ENCODE measurements at places on chromosomes 5 and 9.

DNA sequence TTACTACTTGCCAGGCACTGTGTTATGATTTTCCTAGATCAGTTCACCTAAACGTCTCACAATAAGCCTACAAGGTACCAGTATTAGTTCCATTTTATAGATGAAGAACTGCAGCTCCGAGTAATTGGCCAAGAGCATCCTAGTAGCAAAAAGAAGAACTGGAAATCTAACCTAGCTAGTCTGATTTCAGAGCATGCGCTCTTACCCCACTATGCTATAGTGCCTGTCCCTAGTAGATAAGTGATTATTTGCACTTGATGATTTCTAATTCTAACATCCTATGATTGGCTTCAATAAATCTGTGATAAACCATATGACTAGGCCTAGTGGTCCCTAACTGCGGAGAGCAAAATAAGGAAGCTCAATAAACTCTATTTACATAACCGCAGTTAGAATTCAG, 7.1 kb upstream of the PLAC8L1 start:
- no peak for DNase-seq

DNA sequence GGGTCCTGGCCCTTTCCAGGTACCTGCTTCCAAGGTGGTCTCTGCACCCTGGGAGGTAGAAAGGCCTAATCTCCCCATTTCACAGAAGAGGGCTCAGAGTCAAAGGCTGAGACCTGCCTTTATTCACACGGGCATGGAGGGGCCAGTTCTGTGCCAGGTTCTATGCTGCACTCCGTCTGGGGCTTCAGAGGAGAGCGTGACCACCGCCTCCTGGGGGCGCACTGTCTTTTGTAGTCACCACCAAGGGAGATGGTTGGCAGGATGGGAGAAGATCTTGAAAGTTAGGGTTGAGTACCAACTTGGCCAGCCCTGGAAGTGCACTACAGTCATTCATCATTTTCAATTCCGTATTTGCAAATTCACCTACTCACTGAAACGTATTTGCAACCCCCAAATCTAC, 23.7 kb upstream of the PRDM12 start:
- DNase-seq = no peak

DNA sequence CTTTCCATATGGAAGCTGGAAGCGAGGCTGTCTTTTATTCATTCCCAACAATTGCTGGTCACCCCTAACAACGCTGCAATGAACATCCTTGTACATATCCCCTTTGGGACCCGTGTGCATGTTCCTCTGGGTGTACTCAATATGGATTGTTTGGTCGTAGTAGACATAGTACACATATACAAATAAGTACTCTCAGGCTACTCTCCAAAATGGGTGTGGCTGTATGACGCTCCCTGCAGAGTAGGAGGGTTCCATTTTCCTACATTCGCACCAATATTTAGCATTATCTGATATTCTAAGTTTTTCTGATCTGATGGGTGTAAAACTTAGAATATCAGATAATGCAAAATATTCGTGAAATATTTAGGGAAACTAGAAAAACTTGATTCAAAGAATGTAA, 23.2 kb upstream of the NAA35 start:
- no peak for DNase-seq

- no peak for DNase-seq
Observed at GRCh38 chr5:41275813-41276512, 62.6 kb upstream of the C6 start.

DNA sequence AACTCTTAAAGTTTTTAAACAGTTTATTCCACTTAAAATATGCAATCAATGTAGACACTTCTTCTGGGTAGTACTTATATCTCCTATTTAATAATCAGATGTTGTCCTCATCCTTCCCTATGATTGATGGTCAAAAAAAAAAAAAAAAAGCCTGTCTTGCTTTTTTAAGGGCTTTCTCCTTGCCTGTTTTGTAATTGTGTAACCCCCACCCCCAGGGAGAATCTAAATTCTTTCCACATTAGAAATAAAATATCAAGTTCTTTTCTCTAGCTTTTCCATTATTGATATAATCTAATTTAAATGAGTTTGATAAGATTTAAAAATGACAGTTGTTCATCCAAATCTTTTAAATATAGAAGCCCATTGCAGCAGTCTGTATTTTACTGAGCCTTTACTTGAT, 119.7 kb downstream of the CHSY3 start:
- DNase-seq = no peak

DNA sequence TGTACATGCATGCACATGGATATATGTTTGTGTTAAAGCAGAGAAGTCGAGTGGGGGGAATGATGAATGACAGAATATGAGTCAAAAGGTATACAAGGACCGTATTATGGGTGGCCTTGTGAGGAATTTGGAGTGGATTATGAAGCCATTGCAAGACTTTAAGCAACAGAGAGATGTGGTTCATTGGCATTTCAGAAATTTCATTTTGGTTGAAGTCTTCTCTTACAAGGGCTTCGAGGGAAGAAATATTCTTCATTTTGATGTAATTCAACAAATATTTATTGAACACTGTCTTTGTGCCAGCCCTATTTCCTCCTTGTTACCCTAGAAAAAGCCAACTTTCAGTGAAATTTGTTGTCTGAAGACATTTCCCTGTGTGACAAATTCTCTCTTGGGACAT, 83.9 kb upstream of the SLCO6A1 start:
- no peak for DNase-seq

DNA sequence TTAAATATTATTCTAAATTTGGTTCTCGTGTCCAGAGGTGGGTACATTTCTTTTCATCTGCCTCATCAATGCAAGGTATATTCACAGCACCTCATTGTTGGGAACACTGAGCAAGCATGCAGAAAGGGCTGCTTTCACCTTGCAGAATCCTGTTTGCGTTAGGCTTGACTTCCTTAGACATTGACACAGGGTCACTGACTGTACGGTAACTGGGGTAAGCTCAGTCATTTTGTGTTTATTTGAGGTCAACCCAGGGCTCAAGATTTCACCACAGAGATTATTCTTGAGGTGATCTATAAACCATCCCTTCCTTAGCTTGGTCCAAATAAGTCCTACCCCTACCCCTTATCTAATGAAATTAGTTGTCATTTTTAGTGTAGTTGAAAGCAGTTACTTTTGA, 1.7 kb upstream of the PTPDC1 start:
- DNase-seq = no peak

DNA sequence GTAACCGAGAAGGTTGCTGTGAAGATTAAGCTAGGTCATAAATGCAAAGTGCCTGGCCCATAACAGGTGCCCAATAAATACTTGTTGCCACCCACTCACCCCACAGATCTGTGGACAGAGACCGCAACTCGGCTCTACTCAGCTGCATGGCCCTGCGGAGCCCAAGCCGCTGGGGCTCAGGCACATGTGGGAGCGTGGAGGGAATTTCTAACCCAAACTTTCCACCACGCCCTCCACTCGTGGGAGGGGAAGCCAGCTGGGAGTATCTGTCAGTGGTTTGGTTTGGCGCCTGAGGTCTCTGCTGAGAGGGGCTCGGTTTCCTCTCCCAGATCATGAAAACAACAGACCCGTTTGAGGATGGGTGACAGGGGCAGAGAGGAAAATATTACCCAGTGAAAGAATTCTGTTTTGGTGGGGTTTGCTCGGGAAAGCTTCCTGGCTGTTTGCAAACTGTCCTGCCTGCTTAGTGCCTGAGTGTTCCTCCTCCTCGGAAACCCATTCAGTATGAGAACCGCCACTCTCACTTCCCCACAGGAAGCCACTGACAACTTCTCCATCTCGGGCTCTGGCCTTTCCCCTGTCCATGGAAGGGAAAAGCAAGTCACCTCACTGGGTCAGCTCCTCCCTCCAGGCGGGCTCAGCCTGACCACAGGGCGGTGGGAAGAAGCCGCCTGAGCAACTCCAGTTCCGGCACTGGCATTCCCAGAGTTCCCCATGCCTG, 60.1 kb downstream of the RGS3 start:
- DNase-seq = peak; percentile 66

DNA sequence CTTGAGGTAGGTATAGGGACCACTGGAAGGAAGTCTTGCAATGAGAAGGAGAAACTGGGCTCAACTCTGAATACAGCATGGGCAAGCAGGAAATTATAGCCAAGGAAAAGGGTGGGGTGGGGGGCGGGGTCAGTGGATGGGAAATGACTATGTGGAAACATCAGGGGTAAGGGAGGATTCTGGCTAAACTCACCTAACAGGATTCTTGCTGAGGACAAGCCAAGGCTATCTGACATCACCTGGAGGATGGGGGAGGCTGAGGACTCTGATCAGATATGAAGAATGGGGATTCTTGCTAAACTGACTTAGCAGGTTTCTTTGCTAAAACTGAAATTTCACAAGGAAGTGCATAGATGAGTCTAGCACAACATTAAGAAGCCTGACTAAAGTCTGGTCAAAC, 40.8 kb downstream of the CTSL start:
- no peak for DNase-seq

DNA sequence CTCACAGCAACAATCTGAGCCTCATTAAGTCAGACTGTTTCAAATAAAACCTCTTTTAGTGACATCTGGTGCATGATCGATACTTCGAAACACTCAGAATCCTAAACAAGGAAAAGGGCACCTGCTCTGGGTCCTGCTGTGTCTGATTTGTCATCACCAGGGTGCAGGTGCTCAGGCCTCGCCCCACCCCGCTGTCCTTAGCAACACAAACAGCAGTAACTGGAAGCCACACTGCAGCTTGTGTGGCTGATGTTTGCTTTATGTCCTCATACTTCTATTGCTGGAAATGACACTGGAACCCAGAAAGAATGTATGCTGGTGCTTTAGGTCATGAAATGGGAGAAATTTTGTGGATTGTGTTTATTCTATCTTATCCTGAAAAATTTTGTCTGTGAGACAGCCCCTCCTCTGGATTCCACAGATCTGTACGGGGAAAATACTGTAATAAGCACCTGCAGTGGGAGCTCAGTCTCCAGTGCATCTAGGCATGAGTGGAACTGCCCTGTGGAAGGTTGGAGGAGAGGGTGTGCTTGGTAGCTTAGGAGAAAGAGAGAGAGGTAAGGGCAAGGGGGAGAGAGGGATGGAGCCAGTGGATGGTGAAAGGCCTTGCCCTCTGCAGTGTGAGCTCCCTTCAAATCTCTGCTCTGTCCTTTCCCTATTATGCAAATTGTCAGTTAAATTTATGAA, 284.2 kb downstream of the SMARCA2 start:
- DNase-seq = no peak

DNA sequence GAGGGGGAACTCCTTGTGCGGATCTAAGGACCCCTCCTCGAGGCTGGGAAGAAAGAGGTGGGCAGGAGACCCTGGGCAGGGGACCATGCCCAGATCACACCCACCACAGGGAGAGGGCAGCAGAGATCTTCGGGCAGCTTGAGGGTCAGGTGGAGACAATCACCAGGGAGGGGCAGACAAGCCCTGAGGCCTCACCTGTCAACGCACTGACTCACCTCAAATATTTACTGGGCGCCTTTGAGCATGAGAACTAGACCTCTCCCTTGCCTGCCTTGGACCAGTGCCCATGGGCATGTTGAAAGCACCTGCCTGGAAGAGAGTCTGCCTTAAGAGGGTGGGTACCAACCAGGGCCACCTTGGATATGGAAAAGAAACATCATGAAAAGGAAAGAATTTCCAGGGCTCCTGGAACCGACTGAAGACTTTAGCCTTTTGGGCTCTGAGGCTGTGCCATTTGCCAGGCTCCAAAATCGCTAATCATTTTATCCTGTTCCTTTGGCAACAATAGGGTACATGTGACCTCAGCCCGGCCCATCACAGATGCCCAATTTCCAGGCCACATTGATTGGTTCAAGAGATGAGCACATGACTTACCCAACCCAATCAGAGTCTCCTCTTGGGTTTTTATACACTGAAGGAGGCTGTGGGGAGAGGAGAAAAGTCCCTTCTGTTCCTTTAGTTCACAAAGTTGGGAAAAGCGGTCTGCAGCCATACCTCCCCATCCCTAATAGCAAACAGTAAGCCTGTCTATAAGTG, 10.4 kb upstream of the SPINK4 start:
- no peak for DNase-seq

- DNase-seq = no peak
Observed at GRCh38 chr5:36552651-36553393, 53.6 kb upstream of the SLC1A3 start.

- no peak for DNase-seq
Observed at GRCh38 chr5:166329149-166329800, 1962.2 kb upstream of the WWC1 start.

- no peak for DNase-seq
Observed at GRCh38 chr5:96977228-96977627, 41.3 kb downstream of the LNPEP start.

- peak; percentile 16 for DNase-seq
Observed at GRCh38 chr9:132006677-132007370, 72.8 kb downstream of the MED27 start.

DNA sequence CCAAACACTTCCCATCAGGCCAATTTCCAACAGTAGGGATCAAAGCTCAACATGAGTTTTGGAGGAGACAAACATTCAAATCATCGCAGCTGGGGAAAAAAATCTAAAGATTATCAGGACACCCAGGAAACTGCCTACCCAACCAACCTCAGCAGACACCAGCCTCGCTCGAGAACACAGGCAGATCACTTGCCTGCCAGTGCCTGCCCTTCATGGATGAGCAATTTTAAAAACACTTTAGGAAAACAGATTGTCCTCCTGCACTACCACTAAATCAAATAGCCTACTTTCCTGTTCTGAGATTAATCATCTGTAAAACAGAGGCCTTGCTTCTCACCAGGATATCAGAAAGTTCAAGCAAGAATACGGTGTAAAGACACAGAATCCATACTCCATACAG, 14.7 kb upstream of the TMEM174 start:
- no peak for DNase-seq

GRCh38 chr9:133713150-133713959, 24.8 kb downstream of the SARDH start:
- DNase-seq = no peak

DNA sequence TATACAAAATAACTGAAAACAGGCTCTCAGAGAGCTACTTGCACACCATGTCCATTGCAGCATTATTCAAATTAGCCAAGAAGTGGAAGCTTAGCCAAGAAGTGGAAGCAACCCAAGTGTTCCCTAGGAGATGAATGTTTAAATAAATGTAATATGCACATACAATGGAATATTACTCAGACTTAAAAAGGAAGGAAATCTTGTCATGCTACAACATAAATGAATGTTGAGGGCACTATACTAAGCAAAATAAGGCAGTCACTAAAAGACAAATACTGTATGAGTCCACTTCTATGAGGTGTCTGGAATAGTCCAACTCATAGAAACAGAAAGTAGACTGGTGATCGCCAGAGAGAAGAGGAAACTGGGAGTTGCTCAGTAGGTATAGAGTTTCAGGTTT, 438.1 kb downstream of the MAT2B start:
- no peak for DNase-seq

GRCh38 chr5:67672636-67673035, 476.0 kb upstream of the CD180 start:
- no peak for DNase-seq

- no peak for DNase-seq
Observed at GRCh38 chr5:77197840-77198554, 12.5 kb upstream of the PDE8B start.

- DNase-seq = peak; percentile 24
Observed at GRCh38 chr5:41754857-41755256, 115.4 kb downstream of the OXCT1 start.

DNA sequence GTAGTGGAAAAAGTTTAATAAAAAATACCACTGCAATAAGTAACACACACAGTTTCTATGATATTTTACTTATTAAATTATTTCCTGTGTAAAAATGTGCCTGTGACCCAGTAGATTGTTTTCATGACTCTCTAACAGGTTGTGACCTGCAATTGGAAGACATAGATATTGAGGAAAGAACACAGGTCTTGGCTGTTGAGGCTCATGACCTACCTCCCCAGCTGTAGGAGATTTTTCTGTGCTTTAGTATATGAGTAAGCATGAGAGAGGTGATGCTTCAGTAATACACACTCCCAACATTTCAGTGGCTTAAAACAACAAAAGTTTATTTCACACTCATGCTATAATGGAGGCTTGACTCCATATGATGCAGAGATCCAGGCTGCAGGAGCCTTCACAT, 47.3 kb upstream of the TNC start:
- DNase-seq = no peak

Measured in Jurkat, Clone E6-1 (cell line).